ENCODE measurements at places on chromosomes 3 and 15. TPM values are rescaled to one million over a fixed set of nuclear protein-coding genes. Genes with fewer than 3 reads are reported as not detected.

PRR23B gene
- not detected for total RNA-seq

EDEM1 gene
- 46.3 TPM for total RNA-seq

TRPM1 gene
- under 0.01 TPM for total RNA-seq

- DNase-seq, result no peak
These were observed 67.8 kb downstream of the ARHGAP31 start for GRCh38 chr3:119362010-119362409.

DNA sequence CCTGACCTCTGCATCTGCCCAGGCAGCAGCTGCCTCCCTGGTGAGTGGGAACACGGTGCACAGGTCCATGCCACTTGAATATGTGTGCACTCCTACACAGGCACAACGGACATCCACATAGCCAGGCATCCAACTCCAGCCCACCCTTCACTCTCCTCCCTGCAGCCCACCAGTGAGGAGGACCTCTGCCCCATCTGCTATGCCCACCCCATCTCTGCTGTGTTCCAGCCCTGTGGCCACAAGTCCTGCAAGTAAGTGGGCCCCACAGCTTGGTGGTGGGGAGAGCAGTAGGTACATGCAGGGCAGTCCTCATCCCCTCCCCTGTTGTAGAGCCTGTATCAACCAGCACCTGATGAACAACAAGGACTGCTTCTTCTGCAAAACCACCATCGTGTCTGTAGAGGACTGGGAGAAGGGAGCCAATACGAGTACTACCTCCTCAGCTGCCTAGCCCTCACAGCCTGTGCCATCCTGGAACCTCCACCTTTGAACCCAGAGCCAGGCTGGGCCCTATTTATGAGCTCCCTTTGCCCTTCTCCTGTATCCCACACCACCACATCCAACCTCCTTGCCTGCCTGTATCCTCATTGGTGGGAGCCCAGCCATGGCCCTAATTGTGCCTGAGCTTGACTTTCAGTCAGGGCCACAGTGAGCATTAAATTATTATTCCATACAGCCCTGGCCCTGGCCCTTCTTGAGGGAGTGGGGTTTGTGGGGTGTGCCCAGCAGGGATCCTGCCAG lies 1.5 kb upstream of the AMIGO3 start:
- DNase-seq, result peak; percentile 64

- no peak for DNase-seq
These were observed 87.4 kb downstream of the TRIM42 start for GRCh38 chr3:140765246-140765645.

DNA sequence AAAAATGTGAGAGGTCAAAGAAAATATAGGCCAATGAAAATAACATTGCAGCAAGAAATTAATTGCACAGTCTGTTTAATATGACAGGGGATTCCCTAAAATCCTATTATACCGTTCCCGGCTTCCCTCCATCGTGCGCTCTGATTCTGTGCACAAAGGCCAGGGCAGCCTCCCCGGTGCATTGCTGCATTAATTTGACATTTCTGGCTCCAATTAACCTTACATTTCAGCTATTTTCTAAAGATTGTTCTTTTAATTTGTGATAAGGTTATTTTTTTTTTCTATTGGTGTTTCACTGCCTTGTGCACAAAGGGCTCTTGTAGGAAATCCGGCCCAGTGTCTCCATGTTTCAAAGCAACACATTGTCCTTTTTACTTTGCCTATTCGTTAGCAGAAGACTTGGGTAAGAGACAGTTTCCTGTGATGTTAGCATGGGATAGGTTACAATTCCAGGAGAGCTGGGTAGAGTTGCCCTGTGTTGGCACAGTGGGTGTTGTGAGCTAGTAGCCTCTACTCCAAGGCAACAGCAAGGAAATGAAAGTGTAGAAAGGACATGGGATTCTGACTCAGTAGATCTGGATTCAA lies 257.3 kb upstream of the IGF1R start:
- DNase-seq, result no peak

- DNase-seq, result no peak
These were observed 135.8 kb downstream of the ZNF621 start for GRCh38 chr3:40660554-40660953.
